ENCODE measurements at places on chromosomes 3 and 15.

DNA sequence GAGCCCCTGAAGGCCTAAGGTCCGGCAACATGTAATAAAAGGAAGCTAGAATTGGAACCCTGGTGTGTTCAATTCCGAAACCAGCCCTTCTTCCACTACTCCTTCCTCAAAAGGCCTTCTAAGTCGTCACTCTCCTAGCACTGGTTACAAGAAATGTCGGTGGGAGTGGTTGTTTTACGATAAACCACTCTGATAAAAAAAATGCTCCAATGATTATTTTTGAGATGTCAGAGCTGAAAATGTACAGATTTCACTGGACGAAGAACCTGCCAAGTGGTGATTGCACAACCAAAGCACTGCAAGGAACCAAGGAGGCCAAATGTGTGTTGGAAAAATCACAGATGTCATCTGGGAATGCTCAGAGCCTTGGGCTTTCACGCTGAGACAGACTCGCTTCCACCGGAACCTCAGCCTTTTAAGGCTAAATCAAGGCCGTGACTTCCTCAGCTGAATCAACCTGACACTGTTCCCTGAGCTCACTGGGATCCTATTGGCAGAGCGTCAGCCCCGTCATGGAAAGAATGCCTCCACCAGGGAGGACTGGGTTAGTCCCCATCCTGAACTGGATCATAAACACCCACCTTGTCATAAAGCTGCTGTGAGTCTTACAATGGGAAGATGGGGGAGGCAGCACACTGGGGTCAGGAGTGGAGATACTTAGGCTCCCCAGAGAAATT is 108.1 kb upstream of the THBS1 start:
- DNase-seq = peak; percentile 73

- no peak for DNase-seq
These were observed 13.0 kb downstream of the PHLDB2 start for GRCh38 chr3:111871809-111872623.

DNA sequence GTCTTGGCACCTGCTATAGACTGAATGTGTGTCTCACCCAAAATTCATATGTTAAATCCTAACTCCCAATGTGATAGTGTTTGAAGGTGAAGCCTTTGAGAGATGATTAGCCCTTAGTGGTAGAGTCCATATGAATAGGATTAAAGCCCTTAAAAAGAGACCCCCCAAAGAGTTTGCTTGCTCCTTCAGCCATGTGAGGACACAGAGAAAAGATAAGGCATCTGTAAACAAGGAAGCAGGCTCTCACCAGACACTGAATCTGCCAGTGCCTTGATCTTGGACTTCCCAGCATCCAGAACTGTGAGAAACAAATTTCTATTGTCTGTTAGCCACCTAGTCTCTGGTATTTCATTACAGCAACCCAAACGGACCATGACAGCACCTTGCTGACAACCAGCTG is 16.6 kb downstream of the KPNA1 start:
- no peak for DNase-seq

- no peak for DNase-seq
These were observed 98.5 kb downstream of the LRRC3B start for GRCh38 chr3:26721047-26721446.

GRCh38 chr3:86378829-86379228 is 612.1 kb downstream of the VGLL3 start:
- DNase-seq = no peak

DNA sequence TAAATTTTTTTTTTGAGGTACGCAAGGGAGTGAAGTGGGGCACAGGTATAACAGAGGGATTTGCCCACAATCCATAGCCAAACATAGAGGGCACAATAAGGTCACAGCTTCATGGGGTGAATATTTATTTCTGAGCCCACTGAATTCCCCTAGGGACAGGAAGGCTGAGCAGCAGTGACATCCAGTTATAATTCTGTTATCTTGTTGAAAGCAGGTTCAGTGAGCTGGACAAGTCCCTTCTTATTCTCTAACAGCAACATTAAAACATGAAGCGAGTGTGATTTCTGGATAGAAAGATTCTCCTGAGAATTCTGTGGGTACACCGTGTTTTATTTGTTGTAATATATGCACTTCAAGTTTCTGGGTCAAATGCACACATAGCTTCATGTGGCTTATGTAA is 538.2 kb downstream of the NAALADL2 start:
- no peak for DNase-seq

GRCh38 chr3:81502236-81502635 is 259.2 kb downstream of the GBE1 start:
- no peak for DNase-seq

DNA sequence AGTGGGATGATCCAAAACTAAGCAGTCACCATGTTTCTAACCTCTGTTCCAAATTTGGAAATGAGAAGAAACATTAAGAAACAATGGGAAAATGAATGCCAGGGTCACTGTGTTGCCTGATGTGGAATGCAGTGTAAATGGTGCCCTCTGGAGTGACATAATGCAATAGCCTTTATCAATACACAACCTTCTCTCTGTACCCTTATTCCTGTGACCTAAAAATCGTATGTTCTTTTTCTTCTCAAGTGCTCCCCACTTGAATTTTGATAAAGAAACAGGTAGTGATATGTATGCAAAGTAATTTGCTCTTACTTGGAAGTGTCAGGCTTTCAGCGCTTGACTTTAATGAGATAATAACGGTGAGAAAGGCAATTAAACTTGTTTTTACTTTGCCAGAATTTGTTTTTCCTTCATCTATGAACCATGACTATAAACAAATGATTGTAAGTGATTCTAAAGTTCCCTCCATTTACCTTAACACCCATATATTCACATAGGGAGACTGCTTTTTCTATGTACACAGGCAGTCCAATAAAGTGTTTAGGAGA is 145.8 kb upstream of the THRB start:
- peak; percentile 18 for DNase-seq
